ENCODE measurements at places on chromosomes 2 and 18.

GRCh38 chr18:9429662-9429993 lies 45.7 kb upstream of the RALBP1 start:
- no peak for DNase-seq

GRCh38 chr18:13791181-13791580 lies 32.8 kb upstream of the MC5R start:
- DNase-seq, result no peak

- no peak for DNase-seq
Measured at GRCh38 chr18:75868031-75868430, 440.5 kb upstream of the SMIM21 start.

DNA sequence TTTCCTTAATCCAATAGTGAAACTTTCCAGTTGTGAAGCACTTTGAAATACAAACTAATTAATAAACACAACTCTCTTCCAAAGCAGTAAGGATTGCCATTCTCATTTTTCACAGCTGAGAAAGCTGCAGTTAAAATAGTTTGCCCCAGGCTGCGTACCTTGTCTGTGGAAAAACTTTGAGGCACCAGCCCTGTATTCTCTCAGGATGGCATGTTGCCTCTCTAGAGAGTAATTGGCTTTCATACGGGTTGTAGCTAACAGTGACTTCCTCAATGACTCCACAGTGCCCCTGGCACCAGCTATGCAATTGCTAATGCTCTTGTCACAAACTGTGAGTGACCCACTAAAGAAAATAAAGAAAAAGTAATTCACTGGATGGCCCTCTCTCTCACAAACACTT lies 345.7 kb downstream of the MTX2 start:
- no peak for DNase-seq

DNA sequence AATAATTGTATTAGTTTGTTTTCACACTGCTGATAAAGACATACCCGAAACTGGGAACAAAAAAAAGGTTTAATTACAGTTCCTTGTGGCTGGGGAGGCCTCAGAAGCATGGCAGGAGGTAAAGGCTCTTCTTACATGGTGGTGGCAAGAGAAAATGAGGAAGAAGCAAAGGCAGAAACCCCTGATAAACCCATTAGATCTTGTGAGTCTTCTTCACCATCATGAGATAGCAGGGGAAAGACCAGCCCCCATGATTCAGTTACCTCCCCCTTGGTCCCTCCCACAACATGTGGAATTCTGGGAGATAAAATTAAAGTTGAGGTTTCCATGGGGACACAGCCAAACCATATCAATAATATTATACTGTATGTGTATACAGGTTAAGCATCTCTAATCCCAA lies 73.3 kb upstream of the CABLES1 start:
- DNase-seq, result no peak

DNA sequence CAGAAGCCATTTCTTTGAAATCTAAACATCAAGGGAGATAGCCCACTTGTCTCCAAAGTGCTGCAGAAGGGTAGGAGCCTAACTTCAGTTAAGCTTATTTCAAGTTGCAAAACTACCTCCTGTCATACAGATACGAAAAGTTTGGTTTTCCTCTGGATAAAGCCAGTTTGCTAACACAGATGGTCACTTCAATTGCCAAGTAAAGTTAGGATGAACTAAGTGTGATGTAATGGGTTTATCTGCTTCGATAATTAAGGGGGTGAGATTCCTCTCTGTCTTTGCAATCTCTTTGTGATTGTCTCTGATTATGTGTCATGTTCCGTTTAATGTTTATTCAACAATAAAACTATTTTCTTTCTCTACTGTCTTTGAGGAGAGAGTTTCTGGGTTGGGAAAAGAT lies 156.4 kb downstream of the SLC39A10 start:
- DNase-seq, result no peak

DNA sequence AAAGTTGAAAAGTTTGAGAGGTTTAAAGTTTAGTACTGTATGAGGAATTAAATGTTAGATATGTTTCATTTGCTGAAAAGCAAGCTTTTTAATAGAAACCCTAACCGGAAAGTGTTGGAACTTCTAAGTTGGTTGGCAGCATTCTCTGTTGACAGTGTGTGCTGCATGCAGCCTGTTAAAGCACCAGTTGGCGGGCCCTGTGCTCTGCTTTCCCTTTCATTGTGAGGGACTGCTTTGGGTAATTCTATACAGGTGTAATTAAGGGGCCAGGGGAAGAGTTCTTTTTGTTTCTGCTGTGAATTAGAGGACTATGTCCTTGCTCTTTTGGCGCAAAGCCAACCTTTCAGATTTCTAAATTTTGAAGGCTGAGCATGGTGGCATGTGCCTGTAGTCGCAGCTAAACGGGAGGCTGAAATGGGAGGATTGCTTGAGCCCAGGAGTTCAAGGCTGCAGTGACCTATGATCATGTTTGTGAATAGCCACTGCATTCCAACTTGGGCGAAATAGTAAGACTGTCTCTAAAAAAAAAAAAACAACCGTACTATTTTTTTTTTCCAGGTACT lies 20.1 kb downstream of the PLEKHB2 start:
- DNase-seq, result no peak

DNA sequence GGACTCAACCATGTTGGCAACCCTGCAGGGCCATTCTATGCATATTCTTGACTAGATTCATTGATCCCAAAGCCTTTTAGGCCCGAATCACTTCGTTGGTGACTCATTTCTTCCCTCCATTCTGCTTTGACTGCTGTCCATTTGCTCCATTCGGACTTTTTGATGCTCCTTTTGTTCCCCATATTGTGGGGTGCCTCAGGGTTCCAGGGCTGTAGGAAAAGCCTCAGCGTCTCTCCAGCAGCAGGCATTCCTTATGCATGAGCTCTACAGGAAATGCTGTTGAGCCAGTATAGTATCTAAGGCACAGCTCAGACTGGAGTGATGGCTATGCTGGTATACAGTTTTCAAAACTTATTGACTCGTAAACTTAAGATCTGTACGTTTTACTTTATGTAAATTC lies 292.6 kb downstream of the PRKCE start:
- no peak for DNase-seq

- DNase-seq, result no peak
Measured at GRCh38 chr2:157587576-157587975, 41.1 kb downstream of the ACVR1C start.

- no peak for DNase-seq
Measured at GRCh38 chr2:99490623-99491461, 1.0 kb upstream of the REV1 start.

- no peak for DNase-seq
Measured at GRCh38 chr2:97752342-97753334, 39.3 kb downstream of the ZAP70 start.

DNA sequence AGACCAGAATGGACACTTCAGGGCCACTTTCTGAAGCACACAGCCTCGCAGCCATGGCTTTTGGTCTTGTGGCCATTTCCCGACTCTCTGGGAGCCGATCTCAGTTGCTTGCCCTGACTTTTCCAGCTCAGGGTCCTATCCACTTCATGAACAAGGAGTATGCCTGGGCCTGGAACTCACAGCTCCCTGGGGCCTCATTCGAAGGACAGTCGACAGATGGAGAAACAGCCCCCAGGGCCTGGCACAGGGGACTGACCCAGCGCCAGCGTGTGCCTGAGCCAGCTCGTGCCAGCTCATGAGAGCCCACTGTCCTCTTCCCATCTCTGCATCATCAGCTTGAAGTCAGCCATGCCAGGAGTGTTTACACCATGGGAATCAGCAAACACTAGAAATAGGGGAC lies 134.6 kb upstream of the GPC1 start:
- DNase-seq, result no peak

DNA sequence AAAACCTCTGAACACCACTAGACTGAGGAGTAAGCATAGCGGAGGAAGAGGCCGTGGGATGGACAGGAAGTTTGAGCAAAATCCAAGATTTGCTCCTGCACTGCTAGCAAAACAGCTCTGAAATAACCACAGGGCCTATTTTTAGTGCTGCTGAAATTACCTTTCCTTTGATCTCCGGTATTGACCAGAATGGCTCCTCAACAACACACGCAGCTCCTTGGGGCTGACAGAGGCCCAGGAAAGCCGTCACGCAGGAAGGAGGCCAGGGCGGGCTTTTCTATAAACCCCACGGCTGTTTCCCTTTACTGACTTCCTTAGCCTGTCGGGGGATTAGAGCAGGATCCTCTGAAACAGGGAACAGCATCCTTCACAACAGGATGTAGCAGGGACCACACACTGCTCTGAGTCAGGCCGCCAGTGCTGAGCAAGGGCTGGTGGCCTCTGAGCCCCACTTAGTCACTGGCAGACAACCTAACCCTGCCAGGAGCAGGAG lies 80.8 kb upstream of the LCLAT1 start:
- no peak for DNase-seq

- DNase-seq, result no peak
Measured at GRCh38 chr2:195018462-195018861, 638.6 kb upstream of the SLC39A10 start.

DNA sequence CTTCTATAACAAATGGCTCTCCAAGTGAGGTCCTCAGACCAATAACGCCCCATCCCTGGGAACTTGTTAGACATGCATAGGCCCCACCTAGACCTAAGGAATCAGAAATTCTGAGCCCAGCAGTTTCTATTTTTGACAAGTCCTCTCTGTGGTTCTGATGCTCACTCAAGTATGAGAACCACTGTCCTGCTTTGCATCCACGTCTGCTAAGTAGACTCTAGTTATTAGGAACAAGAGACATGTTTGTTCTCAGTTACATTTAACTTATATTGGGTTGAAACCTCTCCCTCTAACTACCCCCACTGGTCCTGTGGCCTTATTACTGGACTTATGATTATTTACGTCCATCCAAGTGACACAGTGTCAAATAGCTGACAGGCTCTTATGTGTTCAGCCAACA lies 70.3 kb downstream of the TMEM17 start:
- no peak for DNase-seq

- no peak for DNase-seq
Measured at GRCh38 chr2:147224070-147224469, 620.8 kb upstream of the ACVR2A start.

DNA sequence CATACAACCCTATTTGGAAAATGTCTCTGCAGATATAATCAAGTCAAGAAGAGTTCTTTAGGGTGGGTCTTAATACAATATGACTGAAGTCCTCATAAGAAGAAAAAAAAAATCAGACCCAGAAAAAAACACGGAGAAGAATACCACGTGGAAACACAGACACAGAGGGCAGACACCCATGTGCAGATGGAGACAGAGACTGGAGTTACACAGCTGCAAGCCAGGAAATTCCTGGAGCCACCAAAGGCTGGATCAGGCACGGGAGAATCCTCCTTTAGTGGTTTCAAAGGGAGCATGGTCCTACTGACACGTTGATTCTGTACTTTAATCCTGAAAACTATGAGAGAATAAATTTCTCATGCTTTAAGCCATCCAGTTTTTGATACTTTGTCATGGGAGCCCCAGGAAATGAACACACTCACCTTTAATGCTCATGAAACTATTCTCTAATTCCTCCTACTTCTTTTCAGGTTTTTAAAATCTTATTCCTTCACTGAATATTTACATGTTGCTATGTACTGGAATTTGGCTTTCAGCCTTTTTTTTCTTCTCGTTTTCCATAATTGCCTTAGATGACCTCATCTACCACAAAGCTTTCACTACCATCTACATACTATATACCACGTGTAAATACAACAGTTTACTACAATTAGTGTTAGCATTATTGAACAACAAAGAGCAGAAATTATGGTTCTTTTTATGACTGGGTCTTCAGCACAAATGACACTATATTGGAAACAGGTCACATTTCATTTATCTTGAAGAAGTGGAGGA lies 529.1 kb downstream of the IRS1 start:
- no peak for DNase-seq

GRCh38 chr18:2304378-2305175 lies 266.7 kb downstream of the METTL4 start:
- no peak for DNase-seq

DNA sequence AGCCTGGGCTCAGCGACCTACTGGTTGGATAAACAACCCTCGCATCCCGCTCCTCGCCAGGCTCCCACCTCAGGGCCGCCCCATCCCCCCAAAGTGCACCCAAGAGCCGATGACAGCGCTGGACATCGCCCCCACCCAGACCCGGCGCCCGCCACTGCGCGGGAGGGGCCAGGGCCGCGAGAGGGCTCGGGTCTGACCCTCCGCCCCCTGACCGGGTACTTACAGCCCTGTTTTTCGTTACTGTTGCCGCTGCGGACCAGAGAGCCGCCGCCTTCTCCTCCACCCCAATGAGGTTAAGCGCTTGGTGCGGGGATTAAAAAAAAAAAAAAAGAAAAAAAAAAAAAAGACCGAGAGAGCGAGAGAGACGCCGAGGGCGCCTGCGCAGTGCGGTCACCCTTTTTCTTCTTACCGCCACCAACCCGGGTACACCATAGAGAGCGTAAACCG lies at the start of gene CLASP1:
Gene CLASP1, minus strand, starts transcription at position 314 of the 447 bp plus-strand sequence. CDS start 43,567 bp downstream, outside the sequence.
- no peak for DNase-seq

GRCh38 chr2:216222650-216223352 lies 113.7 kb downstream of the XRCC5 start:
- DNase-seq, result no peak

- DNase-seq, result no peak
Measured at GRCh38 chr2:25539136-25539535, 134.2 kb downstream of the DTNB start.

- DNase-seq, result no peak
Measured at GRCh38 chr2:188512456-188512855, 220.8 kb downstream of the GULP1 start.

GRCh38 chr2:233928594-233929351 lies 11.6 kb downstream of the TRPM8 start:
- no peak for DNase-seq

DNA sequence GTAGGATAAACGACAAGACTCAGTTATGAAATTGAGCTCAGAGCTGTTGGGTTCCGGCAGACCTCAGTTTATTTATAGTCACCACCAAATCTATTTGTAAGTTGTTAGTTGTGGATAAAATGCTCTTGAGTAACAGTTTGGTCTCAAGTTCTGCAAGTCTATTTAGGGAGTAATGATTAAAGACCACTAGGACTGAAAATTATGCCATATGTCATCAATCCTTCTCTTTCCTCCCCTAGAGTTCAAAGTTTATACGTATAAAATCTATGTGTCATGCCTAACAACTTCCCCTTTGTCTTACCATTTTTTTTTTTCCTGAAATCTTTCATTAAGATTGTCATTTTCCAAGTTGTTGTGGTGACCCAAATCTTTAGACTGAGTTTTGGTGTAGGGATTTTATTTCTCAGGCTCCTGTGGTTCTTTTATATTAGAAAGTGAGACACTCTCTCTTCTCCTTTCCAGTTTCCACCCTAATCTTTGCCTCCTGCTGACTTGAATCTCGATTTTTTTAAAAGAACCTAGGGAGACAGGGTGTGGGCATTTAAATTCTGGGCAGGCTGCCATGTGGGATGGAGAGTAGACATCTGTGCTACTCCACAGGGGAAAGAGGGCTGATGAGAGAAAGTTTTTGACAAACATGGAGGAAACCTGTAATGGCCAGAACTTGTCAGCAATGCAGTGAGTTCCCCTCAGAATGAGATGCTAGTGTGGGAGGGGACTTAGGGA lies 51.0 kb downstream of the LAMA3 start:
- no peak for DNase-seq

- no peak for DNase-seq
Measured at GRCh38 chr2:2031101-2031500, 286.8 kb upstream of the PXDN start.

DNA sequence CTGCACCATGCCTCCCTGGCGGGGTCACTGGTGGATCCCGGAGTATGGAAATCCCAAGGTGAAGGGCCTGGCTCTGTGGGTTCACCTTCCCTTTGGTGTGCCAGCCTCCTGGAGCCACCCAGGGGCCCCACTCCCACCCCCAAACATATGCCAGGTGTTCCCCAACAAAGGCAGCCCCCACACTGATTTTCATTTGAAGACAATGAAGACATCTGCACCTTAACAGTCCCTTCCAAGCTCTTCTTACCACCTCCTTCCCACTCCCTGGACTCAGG lies 11.7 kb downstream of the BIN1 start:
- no peak for DNase-seq

- no peak for DNase-seq
Measured at GRCh38 chr2:223100061-223100511, 48.1 kb downstream of the KCNE4 start.
